ENCODE measurements at places on chromosomes 3 and 15.

DNA sequence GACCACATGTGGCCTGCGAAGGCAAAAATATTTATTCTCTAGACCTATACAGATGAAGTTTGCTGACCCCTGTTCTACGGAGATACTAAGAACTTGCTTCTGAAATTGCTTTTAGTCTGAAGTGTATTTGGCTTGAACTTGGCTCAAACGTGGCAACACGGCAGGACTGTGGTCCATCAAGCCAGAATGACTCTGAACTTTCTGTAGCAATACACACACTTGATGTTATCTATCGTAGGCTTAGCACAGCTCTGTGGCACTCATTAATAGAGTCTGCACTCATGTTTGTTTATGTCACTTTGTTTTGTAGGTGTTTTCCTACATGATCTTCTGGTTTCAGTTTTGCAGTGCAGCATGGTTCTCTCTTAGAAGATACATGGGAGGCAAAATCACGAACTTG lies 298.1 kb downstream of the ADAMTS17 start:
- no peak for DNase-seq

- no peak for DNase-seq
These were observed 38.2 kb upstream of the PLCL2 start for GRCh38 chr3:16846373-16847080.

DNA sequence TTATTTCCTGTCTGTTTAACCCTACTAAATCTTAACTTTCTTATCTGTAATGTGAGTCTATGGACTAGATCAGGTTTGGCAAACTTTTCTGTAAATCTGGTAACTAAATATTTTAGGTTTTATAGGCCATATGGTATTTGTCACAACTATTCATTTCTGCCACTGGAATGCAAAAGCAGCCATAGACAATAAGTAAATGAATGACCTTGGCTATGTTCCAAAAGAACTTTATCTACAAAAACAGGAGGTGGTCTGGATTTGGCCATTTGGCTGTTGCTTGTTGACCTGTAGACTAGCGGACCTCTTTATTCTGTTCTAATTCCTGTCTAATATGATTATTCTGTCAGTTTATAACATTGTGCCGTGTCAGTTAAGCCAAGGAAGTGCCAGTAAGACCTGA lies 314.2 kb downstream of the LPP start:
- no peak for DNase-seq

- DNase-seq = no peak
These were observed 5.9 kb upstream of the EPB42 start for GRCh38 chr15:43226436-43227305.

GRCh38 chr15:77573802-77574201 lies 58.9 kb downstream of the LINGO1 start:
- DNase-seq = no peak

- no peak for DNase-seq
These were observed 214.2 kb upstream of the TPM1 start for GRCh38 chr15:62828364-62828763.

DNA sequence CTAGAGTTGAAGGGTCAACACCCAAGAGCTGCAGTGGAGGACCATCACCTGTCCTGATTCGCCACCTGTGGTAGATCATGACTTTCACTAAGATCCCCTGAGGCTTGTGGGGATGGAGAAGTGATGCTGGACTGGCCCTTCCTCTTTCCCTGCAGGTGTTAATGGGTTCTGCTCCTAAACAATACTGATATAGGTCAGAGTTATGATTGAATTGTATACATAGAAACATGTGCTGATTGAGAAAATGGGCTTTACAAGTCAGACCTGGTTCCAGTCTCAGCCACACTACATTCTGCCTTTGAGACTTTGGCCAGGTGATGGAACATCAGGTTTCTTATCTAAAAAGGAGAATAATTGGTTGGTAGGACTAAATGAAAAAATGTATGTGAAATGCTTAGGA lies 418.9 kb upstream of the TPRG1 start:
- DNase-seq = no peak

GRCh38 chr3:99355465-99355864 lies 282.9 kb upstream of the COL8A1 start:
- no peak for DNase-seq

All from activated T-cell treated with anti-CD3 and anti-CD28 coated beads, Interleukin-2, amount 50 U/mL, for 4 hours (primary cell).